Fibroblast of villous mesenchyme (primary cell): ENCODE measurements at places on chromosomes 2 and 18. TPM values are rescaled to one million over a fixed set of nuclear protein-coding genes. Genes with fewer than 3 reads are reported as not detected.

Gene DAW1
- 0.64 TPM in 1 of 2 replicates, not detected in the other for total RNA-seq

Gene CPO
- not detected in 2 replicates for total RNA-seq

Gene FAM228B
- 8.1 and 14.2 TPM in 2 replicates for total RNA-seq

Gene CASP10
- 5.2 and 5.6 TPM in 2 replicates for total RNA-seq

Gene MAPK4
- under 0.01 TPM in 1 of 2 replicates, not detected in the other for total RNA-seq

Gene NT5C1B
- total RNA-seq, result not detected in 2 replicates

Gene SIX2
- total RNA-seq, result under 0.01 TPM in 1 of 2 replicates, not detected in the other

Gene CEBPZ
- total RNA-seq, result 29.0 and 44.9 TPM in 2 replicates

Gene EPHA4
- 1.9 and 17.3 TPM in 2 replicates for total RNA-seq

Gene IL36G
- total RNA-seq, result not detected in 2 replicates

Gene ANKRD30B
- 0.86 and 1.9 TPM in 2 replicates for total RNA-seq

Gene TEX44
- total RNA-seq, result not detected in 2 replicates

Gene CD8B2
- not detected in 2 replicates for total RNA-seq

Gene RNU2-63P
- total RNA-seq, result under 0.01 TPM in 1 of 2 replicates, not detected in the other

Gene B3GNT7
- 0.43 and 0.64 TPM in 2 replicates for total RNA-seq

Gene DLX1
- not detected in 2 replicates for total RNA-seq

Gene PID1
- 12.1 and 16.4 TPM in 2 replicates for total RNA-seq

Gene KLHL30
- total RNA-seq, result 0.43 and 2.3 TPM in 2 replicates

Gene C1QL2
- not detected in 2 replicates for total RNA-seq

Gene ARHGAP25
- total RNA-seq, result 3.0 and 3.5 TPM in 2 replicates

Gene COLEC12
- 3.9 and 7.4 TPM in 2 replicates for total RNA-seq

Gene DIPK1C
- not detected in 2 replicates for total RNA-seq

Gene UPP2
- total RNA-seq, result not detected in 2 replicates

Gene RGPD8
- 12.6 and 19.0 TPM in 2 replicates for total RNA-seq

Gene CXCR2
- total RNA-seq, result not detected in 2 replicates

Gene RAPH1
- total RNA-seq, result 13.2 and 19.4 TPM in 2 replicates

Gene NDC80
- 13.2 and 25.5 TPM in 2 replicates for total RNA-seq

Gene CABLES1
- total RNA-seq, result 0.43 and 1.3 TPM in 2 replicates

Gene CCDC142
- 27.2 and 29.6 TPM in 2 replicates for total RNA-seq

Gene CHN1
- total RNA-seq, result 45.3 and 64.1 TPM in 2 replicates

Gene PLB1
- 0.32 and 3.0 TPM in 2 replicates for total RNA-seq

Gene RPRM
- total RNA-seq, result not detected in 2 replicates

Gene KCNJ3
- not detected in 2 replicates for total RNA-seq

Gene TPO
- total RNA-seq, result not detected in 2 replicates

Gene KCNK3
- total RNA-seq, result under 0.01 TPM in 2 replicates

Gene ASB1
- 21.2 and 23.2 TPM in 2 replicates for total RNA-seq

Gene ONECUT2
- under 0.01 TPM in 2 replicates for total RNA-seq

Gene KCNG2
- under 0.01 and 0.64 TPM in 2 replicates for total RNA-seq

Gene SERPINB10
- total RNA-seq, result not detected in 2 replicates

Gene NOSTRIN
- total RNA-seq, result 0.32 and 0.43 TPM in 2 replicates

Gene CYTIP
- under 0.01 and 0.43 TPM in 2 replicates for total RNA-seq

Gene CCL20
- total RNA-seq, result 0.43 TPM in 1 of 2 replicates, not detected in the other

Gene DRC1
- total RNA-seq, result 0.64 TPM in 1 of 2 replicates, not detected in the other

Gene UGT1A1
- not detected in 2 replicates for total RNA-seq

Gene CPS1
- total RNA-seq, result 19.3 and 21.6 TPM in 2 replicates

Gene IL18RAP
- not detected in 2 replicates for total RNA-seq

Gene TEKT4
- total RNA-seq, result not detected in 2 replicates

Gene ALPP
- not detected in 2 replicates for total RNA-seq

Gene OTOF
- under 0.01 TPM in 2 replicates for total RNA-seq

Gene PLGLB2
- 1.6 and 2.6 TPM in 2 replicates for total RNA-seq

Gene GKN2
- not detected in 2 replicates for total RNA-seq

Gene SALL3
- total RNA-seq, result not detected in 2 replicates

Gene COL5A2
- total RNA-seq, result 693 and 717 TPM in 2 replicates

Gene TXNDC2
- total RNA-seq, result under 0.01 TPM in 1 of 2 replicates, not detected in the other

Gene GALNT5
- 7.7 and 17.3 TPM in 2 replicates for total RNA-seq

Gene FMNL2
- total RNA-seq, result 17.3 and 20.0 TPM in 2 replicates

Gene FBXO48
- 0.32 and 0.86 TPM in 2 replicates for total RNA-seq

Gene LIMS4
- 27.2 and 37.7 TPM in 2 replicates for total RNA-seq
